SW480 (cell line): ENCODE measurements at places on chromosomes 3 and 15.
A peak's percentile ranks its signal among the peaks of the same experiment; 100 is the strongest.

GRCh38 chr3:116339441-116340028 lies 105.8 kb downstream of the LSAMP start:
- DNase-seq = no peak

DNA sequence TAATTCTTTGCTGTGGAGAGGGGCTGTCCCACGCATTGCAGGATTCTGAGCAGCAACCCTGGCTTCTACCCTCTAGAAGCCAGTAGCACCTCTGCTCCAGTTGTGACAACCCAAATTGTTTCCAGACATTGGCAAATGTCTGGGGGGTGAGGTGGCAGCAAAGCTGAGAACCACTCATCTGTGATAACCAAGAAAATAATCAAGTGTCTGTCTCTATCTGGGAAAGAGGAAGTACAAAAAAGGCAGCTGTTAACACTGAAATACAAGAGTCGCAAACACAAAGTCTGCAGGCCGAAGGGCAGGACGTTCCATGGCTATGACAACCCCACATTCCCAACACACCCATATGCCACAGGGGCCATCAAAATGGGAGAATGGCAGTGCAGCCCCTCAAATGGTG lies 42.2 kb upstream of the GNB5 start:
- DNase-seq = no peak

DNA sequence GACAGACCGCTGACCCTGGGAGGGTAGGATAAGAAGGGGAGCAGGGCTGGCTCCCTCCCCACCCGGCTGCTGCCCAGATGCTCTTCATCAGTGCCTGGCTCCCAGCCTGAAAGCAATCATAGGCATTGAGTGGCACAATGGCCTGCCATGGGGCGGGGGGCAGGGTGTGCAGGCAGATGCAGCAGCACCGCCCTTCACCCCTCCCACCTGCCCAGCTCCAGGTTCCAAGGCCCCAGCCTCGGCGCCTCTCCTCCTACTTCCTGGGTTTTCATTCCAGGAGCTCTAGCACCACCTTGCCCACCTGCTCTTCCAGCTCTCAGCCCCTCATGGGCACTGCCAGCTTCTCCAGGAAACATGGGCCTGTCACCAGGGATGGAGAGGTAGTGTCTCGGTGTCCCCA lies 101.7 kb downstream of the MEGF11 start:
- no peak for DNase-seq

- DNase-seq = no peak
Observed at GRCh38 chr3:36591959-36592358, 172.4 kb downstream of the DCLK3 start.

GRCh38 chr3:126883241-126883640 lies 99.7 kb upstream of the PLXNA1 start:
- DNase-seq = no peak

DNA sequence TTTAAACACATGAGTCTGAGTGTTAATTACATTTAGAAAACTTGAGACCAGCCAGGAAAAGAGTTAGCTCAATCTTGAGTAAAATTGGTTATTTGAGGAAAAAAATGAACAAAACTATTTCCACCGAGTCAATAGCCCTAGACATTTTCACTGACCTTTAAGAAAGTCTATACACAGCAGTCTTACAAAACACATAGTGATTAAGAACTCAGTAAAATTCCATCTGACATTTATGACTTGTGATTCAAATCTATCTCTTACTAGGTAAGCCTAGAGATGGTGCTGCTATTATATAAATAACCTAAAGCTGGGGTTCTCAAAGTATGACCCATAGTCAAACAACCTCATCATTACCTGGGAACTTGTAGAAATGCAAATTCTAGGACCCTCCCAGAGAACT lies 109.1 kb upstream of the COL8A1 start:
- no peak for DNase-seq

DNA sequence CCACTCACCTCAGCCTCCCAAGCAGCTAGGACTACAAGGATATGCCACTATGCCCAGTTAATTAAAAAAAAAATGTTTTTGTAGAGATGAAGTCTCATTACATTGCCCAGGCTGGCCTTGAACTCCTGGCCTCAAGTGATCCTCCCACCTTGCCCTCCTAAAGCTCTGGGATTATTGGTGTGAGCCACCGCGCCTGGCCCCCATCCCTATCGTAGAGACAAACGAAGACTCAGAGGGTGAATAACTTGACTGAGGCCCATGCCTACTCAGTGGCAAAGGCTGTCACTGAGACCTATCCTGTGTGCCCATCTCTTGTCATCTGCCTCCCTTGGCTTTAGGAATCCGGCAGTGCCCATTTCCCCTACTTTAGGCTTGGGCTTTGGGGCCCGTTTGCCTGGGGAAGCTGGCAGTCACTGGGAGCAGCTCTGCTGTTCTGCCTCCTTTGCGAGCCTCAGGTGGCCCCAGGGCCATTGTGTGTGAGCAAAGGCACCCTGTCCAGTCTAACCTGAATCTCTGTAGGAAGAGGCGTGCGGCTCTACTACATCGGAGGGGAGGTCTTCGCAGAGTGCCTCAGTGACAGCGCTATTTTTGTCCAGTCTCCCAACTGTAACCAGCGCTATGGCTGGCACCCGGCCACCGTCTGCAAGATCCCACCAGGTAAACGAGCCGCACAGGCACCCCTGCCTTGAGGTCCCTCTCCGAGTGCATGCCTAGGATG lies 70.1 kb downstream of the AAGAB start:
- DNase-seq = no peak

- no peak for DNase-seq
Observed at GRCh38 chr15:89615135-89615534, 39.9 kb downstream of the TICRR start.

GRCh38 chr3:20669675-20670074 lies 483.7 kb upstream of the SGO1 start:
- DNase-seq = no peak

GRCh38 chr3:160287666-160288065 lies 62.4 kb downstream of the C3orf80 start:
- DNase-seq = no peak

- DNase-seq = no peak
Observed at GRCh38 chr3:95311272-95311671, 1248.4 kb downstream of the NSUN3 start.

- no peak for DNase-seq
Observed at GRCh38 chr3:129010310-129010956, 9.3 kb downstream of the EFCC1 start.

- DNase-seq = no peak
Observed at GRCh38 chr3:117226932-117227331, 517.4 kb downstream of the TUSC7 start.

DNA sequence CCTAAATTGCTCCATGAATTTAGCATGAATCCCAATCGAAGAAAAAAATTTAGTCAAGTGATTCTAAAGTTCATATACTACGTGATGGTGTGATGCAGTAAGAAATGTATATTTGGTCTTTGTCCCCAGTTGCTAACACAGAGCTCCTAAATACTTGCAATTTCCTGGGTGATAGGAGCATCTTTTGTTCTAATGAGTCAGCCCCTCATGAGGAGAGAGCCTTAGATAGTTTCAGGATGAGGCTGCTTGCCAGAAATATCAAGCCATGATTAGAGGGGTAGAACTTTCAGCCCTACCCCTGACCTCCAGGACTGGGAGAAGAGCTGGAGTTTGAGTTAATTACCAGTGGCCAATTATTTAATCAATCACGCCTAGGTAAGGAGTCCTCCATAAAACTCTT lies 170.2 kb downstream of the PDE8A start:
- DNase-seq = no peak

GRCh38 chr3:151686257-151686656 lies 47.5 kb upstream of the AADACL2 start:
- peak; percentile 81 for DNase-seq

DNA sequence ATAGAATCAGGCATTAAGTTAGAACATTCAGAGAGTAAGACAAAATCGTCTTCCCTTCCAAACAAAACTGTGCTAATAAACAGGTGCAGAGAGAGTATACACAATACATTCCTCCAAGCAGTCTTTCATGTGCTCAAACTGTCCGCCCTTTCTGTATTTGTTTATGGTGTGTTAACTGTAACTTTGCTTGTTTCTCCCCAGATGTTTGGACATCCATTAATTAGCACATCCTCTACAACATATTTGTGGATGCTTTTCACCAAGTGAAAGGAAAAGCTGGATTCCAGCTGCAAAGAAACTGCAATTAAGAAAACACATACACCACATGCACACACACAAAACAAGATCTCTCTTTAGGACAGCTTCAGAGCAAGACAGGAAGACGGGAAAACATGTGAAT lies 912.6 kb downstream of the NTRK3 start:
- no peak for DNase-seq

DNA sequence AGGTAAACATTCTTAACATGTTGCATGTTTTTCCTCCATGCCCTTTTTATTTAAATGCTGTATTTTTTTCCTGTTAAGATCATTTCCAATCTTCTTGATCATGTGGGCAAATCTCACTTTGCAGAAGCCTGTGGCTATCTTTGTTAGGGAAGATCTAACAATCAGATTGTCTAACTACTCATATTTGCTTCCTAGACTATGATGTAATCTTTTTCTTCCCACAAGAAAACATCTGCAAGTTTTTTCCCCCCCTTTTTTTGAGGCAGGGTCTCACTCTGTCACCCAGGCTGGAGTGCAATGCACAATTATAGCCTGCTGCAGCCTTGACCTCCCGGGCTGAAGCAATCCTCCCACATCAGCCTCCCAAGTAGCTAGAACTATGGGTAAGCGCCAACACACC lies 15.0 kb upstream of the LMOD3 start:
- DNase-seq = no peak

GRCh38 chr3:63639806-63640205 lies 12.7 kb upstream of the SNTN start:
- DNase-seq = no peak

- no peak for DNase-seq
Observed at GRCh38 chr15:66225656-66226274, 27.8 kb downstream of the MEGF11 start.

DNA sequence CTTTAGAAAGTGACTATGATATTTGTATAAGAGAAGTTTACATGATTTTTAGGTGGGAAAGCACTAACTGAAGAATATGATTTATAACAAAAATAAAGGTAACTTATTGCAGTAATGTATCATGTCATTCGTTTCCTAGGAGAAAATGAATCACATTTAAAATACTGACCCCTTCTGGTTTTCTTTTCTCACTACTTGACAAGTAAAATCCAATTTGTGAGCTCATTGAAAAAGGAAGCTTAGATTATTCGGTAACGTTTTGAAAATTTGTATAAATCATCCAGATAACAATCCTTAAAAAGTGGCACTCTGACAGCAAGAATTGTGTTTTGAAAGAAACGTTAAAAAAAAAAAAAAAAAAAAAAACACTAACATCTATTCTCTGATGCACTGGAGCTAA lies 39.0 kb downstream of the NSUN3 start:
- no peak for DNase-seq

- DNase-seq = no peak
Observed at GRCh38 chr3:15667484-15667883, 65.9 kb downstream of the BTD start.

- DNase-seq = no peak
Observed at GRCh38 chr3:96619475-96619874, 194.9 kb upstream of the EPHA6 start.

DNA sequence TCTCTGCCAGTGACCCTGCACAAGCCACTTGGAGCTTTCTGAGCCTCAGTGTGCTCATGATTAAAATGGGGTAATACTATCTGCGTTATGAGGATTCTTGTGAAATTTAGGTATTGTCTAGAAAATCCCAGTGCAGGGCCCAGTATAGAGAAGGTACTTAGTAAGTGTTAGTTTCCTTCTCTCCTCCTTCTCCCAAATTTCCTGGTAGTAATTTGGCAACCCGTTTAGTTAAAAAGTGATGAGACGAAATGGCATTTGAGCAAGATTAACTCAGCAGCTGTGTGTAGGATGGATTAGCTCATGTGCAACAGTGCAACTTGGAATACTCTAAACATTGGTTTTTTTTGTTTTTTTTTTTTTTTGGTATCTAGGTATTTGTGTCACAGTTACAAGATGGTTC lies 84.6 kb downstream of the SLCO3A1 start:
- no peak for DNase-seq

DNA sequence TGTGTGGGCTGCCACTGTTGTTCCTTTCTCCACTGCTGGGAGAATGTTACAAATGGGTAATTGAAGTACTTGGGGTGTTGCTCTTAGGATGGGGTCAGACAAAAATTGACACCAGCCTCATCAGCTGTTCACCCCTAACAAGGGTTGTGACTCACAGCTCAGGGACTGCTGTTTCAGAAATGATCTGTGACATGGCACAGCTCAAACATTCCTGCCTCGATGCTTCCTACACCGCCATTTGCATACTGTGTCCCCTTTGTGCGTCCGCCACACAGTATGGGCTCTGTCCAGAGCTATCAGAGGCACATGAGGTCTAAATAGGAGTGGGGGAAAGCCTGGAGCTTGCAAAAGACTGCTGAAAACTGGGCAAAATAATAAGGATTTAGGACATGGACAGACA lies 43.9 kb downstream of the CCNL1 start:
- DNase-seq = no peak

GRCh38 chr15:69320977-69321554 lies 22.4 kb downstream of the PAQR5 start:
- no peak for DNase-seq

DNA sequence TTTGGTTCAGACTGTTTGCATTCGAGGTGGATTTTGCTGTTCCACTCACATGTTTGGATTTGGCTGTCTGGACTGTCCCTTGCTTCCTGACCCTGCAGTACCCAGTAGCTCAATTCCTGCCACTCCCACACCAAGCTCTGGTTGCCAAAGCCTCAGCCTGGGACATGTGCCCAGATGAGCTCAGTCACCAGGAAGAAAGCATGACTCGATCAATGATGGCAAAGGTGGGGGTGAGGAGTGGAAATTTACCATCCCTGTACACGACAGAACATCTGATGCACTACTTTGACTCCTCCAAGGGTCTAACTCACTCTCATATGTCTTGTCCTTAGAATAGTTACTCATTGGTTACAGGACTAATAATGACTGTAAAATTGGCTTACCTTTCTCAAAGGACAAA lies 45.2 kb downstream of the ZNF385D start:
- no peak for DNase-seq

DNA sequence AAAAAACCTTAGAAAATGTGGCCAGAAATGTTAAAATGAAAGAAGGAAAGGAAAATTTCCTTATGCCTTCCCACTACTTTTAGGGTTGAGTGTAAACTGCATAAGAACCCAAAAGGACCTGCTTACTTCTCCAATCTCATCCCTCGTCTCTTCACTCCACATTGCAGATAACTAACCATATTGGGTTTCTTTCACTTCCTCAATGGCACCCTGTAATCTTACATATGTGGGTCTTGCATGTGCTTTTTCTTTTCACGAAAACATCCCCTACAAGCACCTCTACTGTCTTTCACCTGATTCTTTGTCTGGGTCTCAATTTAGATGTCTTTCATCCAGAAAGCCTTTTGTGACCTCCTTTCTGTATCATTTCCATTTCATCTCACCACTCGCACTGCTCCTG lies 23.1 kb downstream of the EOMES start:
- DNase-seq = no peak
